Hematopoietic multipotent progenitor cell treated with erythropoietin and hydrocortisone succinate and interleukin-3 and kit ligand, for 15 days (in vitro differentiated cells): ENCODE measurements at places on chromosomes 3 and 15.

DNA sequence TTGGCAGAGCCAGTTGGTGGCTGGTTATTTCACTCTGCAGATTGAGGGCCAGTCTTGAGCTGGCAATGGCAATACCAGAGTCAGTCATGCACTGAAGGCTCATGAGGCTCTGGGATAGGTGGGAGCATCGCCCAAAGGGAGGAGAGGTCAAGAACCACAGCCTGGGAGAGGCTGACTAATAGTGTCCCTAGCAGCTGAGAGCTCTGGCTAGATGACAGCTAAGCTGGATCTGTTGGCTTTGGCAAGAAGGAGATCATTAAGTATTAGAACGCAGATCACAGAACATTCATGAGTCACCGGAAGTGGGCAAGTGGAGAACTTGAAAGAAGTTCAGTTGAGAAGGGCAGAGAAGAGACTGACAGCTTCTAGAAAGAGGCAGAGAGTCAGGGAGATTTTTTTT is 521.1 kb downstream of the NR2F2 start:
- no peak for DNase-seq

- no peak for DNase-seq
Observed at GRCh38 chr3:26840272-26840870, 217.8 kb downstream of the LRRC3B start.

GRCh38 chr3:188580223-188580622 is 426.3 kb downstream of the LPP start:
- no peak for DNase-seq

GRCh38 chr15:35626571-35627318 is 80.8 kb upstream of the DPH6 start:
- no peak for DNase-seq

DNA sequence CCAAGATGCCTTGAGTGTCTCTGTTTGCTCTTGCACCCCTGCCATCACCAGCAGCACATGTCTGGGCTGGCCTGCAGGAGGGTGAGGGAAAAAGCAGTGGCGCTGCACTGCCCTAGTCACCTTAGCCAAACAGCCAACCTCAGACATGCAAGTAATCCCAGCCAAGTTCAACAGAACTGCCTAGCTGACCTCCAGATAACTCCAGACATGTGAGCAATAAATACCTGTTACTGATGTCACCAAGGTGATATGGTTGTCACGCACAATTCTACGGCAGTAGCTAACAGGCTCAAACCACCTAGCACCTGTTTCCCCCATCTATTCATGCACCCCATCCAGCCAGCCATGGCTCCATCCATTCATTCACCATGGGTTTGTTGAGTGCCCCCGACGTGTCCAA is 99.9 kb downstream of the SRGAP3 start:
- no peak for DNase-seq

DNA sequence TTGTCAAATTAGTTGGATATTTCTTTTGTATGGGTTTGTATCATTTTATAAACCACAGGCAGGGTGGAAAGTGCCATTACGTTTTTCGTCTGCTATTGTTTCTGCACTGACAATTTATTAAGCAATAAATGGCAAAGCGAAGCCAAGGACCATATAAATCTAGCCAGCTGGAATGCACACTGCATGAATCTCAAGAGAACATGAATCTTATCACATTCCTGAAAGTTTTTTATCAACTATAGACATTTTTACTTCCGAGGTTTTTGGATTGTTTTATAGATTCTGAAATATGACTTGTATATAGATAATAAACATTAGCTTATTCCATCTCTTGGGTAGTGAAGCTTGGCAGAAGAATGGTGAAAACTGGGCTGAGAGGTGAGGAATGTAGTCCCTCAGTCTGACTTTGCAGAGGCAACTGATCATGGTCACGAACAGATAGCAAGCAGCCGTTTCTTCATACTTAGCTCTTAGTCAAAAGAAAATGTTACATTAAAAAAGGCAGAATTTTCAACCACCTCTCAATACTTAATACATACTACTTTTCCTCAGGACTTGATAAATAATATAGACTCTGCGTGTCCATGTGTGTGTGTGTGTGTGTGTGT is 102.7 kb downstream of the OSBPL10 start:
- DNase-seq, result no peak

- DNase-seq, result no peak
Observed at GRCh38 chr3:73697020-73697419, 72.3 kb upstream of the PDZRN3 start.

DNA sequence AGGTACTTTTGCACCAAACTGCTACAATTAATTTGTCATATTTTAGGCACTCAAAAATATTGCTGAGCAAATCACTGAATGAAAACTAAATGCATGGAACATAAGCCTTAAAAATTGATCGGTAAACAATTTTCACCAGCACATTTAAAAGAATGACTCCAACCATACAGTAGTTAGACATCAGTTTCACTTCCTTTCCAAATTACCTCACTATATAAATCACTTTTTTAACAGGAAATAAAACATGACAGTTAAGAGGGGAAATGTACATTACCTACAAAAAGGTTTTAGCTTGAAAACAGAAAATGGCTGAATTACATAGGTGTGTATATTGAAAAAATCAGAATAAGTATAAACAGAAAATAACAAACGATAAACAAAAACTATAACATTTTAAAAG is 108.4 kb downstream of the SERPINI1 start:
- no peak for DNase-seq

- DNase-seq, result peak; percentile 69
Observed at GRCh38 chr3:98039322-98040024, 4.4 kb upstream of the GABRR3 start.

GRCh38 chr3:175564363-175564762 is 705.2 kb downstream of the NAALADL2 start:
- DNase-seq, result no peak

DNA sequence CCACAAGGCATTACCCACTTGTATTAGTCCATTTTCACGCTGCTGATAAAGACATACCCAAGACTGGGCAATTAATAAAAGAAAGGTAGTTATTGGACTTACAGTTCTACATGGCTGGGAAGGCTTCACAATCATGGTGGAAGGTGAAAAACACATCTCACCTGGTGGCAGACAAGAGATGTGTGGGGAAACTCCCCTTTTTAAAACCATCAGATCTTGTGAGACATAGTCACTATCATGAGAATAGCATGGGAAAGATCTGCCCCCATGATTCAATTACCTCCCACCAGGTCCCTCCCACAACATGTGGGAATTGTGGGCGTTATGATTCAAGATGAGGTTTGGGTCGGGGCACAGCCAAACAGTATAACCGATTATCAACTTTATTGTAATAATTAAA is 17.0 kb upstream of the CMC1 start:
- no peak for DNase-seq

DNA sequence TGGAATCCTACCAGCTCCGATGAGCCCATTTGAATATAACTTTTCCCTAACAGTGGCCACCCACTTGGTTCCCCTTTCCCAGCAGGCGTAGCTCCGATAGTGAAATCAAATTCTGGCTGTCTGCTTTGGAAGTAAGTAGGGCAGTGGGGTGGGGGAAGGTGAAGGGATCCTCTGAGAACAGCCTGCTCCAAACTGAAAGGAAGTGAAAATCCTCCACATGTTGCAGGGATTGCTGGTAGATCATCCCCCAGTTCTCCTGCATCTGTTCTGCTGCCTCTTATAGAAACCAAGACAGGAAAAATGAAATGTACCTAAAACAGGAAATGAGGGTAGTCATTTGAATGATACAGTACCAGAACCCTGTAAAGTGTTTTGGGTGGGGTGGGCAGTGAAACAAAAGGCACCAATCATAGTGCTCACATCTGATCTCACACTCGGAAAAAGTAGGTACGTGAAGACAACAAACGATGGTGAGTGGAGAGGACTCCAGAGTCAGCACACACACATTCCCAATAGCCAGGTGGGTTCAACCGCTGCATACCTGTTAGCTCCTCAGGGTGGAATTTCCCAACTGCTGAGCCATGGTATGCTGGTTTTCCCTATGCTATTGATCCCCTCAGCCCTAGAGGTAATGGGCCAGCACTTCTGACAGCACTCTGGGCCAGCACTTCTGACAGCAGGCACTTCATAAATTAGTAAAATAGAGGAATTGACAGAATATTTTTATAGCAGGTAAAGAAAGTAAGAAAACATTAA is 304.9 kb upstream of the ADAMTS9 start:
- DNase-seq, result no peak

DNA sequence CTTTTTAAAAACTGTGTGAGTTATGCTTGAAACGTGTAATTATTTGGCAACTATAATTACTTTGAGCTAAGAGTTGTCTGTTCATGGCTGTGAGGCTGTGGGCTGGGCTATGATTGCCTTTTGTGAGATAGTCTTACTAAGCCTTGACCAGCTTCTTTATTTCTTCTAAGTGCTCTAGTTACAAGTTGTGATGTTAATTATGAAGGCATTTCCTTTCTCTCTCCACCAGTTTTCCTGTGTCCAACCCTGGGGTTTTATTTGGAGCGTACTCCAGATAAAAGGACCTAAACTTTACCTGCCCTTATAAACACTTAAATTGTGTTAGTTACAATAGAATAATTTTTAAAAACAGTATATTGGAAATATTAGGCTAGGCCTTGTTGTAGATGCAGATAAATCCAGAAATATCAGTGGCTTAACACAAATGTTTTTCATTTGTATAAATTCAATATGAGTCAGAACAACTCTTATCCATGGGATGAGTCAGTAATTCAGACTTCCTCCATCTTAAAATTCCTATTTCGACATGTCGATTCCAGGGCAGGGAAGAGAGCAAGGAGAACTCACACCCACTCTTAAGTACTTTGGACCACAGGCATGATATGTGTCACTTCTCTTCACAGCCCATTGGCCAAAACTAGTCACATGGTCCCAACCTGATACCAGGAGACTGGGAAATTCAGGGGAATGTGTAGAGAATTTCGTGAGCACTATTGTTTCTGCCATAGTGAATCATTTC is 17.0 kb downstream of the TMEM62 start:
- no peak for DNase-seq

DNA sequence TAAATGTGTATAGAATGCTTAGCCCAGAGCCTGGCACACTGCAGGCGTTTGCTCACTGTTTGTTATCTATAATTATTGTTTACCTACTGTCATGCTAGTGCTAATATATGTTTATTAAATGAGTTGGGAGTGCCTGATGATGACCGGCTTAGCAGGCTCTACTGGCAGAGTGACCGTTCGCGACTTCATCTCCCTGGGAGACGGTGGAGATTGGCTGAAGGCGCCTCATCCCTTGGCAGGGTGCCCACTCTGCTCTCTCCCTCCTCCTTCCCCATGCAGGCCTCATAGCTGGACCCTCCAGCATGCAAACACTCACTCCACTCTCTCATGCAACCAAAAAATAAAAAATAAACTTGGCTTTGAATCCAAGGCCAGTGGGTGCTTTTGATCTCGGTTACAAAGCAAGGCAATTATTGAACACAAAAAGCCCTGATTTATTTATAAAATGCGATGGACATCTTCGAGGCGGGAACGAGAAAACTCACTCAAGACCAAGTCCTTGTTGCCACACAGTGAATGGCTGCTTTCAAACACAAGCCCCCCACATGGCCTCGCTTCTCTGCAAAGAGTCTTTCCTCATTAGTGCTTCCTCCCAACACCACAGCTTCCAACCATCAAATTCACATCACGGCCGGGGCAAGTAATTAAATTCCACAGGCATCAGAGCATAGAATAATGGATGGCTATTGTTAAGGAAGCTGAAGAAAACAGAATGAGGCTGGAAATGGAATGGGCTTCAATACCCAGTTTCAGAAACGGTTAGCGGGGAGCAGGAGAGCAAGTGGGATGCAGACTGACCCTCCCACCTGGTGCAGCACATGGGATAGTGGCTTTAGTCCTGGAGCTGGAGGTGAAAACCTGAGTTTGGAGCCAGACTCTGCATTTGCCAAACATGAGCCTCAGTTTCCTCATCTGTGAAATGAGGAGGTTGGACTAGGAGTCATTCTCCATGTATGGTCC is 135.7 kb upstream of the RAD18 start:
- DNase-seq, result no peak

GRCh38 chr15:40232625-40233070 is 6.2 kb upstream of the PAK6 start:
- no peak for DNase-seq

- peak; percentile 53 for DNase-seq
Observed at GRCh38 chr3:196971094-196971698, 2.6 kb upstream of the PIGZ start.
